ENCODE measurements at places on chromosomes 2 and 18.

DNA sequence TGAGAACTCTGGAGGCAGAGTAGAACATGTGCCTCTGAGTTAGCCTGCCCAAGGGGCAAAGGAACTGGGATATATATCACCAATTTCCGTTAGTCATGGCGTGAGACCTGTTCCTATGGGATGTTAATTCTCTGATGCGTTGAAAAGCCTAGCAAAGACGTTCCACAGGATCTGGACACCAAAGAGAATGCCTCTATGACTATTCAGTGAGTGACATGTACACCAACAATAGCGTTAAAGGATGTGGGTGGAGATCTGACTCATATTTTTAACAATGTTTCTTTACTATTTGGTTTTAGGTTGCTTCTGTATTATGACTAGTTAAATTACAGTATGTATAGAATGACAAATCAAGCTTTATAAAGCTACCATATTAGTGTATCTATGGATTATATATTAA, 320.9 kb upstream of the MC4R start:
- DNase-seq, result no peak

GRCh38 chr18:2304378-2305175, 266.7 kb downstream of the METTL4 start:
- no peak for DNase-seq

DNA sequence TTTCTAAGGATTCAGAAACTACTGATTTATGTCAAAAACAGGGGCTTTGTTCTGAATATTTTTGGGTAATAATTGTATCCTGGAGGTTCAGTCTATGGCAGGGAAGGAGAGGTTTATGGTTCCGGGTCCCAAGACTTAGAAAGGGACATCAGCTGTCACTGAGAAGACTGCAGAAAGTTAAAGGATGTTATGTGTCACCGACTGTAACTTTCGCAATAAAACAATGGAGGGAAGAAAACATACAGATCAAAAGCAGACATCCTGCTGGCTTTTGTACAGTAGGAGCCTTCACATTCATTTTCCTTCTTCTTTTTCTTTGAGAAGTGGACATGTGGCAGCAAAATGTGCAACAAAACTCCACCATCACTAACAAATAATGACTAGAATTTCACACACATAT, 900.7 kb upstream of the SOX11 start:
- DNase-seq, result no peak

DNA sequence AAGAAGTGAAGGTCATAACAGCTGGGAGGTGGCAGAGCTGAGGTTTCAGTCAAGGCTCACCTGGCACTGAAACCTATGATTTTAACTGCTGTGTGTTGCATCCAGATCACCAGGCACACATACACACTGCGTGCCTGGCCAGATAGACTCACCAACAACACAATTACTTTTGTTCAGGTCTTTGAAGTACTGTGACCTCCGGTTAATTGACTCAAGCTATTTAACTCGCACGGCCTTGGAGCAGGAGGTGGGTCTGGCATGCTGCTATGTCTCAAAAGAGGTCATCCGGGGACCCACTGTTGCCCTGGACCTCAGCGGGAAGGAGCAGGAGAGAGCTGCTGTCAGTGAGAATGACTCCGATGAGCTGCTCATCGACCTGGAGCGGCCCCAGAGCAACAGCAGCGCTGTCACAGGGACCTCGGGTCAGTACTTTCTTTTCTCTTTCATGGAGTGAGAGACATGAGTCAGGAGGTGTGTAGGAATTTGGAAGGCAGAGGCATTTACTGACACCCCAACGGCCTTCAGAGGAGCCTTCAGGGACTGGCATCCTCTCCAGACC, 104.1 kb downstream of the ESCO1 start:
- DNase-seq, result no peak

- DNase-seq, result peak; percentile 54
These were observed 51.7 kb downstream of the FAM168B start for GRCh38 chr2:131041402-131042147.

GRCh38 chr2:169828141-169828811, 1.0 kb downstream of the UBR3 start:
- peak; percentile 65 for DNase-seq

- DNase-seq, result no peak
These were observed 94.1 kb upstream of the SMAD7 start for GRCh38 chr18:49044898-49045297.

DNA sequence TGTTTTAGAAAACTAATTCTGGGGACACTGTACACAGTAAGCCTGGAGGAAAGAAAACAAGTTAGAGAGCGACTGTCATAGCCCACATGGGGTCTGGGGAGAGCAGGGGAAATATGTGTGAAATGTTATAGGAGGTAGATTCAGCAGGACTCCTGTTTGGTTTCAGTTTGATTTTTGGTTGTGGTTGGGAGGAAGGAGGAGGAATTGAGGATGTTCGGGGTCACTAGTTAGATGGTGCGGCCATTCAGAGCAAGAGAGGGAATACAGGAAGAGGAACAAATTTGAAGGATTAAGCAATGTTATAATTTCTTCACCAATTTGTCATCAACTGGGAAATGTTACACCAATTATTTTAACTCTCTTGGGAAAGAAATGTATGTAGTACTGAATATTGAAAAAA, 25.1 kb downstream of the TTC39C start:
- DNase-seq, result no peak

DNA sequence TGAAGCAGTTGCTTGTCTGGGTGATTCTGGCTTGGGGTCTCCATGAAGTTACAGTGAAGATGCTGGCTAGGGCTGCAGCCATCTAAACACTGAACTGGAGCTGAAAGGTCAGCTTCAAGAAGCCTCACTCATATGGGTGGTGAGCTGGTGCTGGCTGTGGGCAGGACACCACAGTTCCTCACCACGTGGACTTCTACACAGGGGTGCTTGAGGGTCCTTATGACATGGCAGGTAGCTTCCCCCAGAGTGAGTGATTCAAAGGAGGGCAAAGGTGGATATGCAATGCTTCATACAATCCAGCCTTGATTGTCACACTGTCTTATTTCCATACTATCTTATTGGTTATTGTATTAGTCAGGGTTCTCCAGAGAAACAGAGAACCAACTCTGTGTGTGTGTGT, 6.0 kb downstream of the CD302 start:
- DNase-seq, result no peak

GRCh38 chr2:84708442-84708841, 172.4 kb downstream of the TRABD2A start:
- no peak for DNase-seq

DNA sequence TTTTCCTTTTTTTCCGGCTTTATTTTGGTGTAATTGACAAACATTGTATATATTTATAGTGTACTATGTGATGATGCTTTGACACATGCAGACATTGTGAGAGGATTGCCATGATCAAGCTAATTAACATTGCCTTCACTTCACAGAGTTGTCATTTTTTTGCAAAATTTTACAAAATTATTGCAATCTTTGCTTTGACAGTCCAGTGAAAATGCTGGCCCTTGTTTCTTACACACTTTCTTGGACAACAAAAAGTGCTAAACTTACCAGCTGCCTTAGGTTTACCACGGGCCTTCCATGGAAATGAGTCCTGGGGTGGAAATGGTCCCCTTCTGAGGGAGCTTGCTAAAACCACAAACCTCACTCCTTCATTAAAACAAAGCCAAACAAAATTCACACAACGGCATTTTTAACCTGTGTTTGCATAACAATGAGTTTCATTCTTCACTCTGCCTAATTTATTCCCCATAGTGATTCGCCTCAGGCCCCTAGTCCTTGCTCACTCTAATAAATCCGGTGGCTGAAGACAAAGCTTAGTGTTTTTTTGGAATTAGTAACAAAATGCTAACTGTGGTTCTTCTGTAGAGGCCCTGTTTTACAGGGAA, 32.2 kb downstream of the LINC00305 start:
- DNase-seq, result no peak

- DNase-seq, result no peak
These were observed 30.3 kb downstream of the KIF1A start for GRCh38 chr2:240789501-240790369.

DNA sequence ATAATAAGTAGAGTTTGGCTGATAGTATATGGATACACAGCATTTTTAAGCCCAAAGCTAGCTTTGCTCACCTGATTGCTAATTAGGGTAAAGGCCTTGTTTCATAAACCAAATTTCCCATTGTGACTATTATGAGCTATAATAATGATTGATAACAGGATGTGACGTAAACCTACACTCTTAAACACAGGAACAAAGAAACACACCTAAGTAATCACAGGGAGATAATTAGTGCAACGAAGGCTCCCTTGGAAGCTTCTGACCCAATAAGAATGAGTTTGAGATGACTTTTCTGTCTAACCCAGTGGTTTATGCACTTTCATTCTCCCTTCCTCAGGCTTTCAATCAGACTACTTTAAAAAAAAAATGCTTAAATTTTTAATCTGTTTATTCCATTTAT, 683.2 kb downstream of the SATB2 start:
- DNase-seq, result no peak

DNA sequence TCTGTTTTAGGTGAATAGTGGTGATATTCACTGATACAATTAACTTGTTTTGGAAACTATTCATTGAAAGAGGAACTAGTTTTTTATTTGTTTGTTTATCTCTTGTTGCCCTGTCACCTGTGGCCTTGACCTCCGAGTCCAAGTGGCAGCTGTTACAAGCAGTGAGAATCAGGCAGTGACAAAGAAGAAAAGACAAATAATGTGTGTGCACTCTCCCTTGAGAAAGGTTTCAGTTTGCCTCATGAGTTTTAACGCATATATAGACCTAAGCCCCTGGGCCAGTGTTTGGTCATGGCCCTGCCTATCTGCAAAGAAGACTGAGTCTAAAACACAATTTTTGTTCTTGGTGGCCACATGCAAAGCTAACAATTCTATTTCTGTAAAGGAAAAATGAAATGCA, 15.3 kb downstream of the KYNU start:
- DNase-seq, result no peak

DNA sequence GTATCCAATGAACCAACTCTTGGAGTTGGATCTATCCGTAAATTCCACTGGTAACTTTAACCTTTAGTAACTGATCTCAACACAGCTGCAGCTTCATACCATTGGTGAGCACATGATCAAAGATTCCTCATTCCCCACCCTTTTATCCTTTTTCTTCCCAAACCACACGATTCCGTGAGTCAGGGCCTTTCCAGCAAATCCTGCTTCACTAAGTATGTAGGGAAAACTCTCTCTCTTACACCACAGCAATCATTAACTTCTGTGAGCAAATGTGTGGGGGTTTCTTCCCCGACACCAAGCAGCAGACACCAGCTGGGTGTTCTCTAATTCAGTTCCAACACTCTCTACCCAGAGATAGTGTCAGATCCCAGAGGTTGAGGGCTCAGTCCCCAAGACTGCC, 23.5 kb downstream of the ELP2 start:
- no peak for DNase-seq

DNA sequence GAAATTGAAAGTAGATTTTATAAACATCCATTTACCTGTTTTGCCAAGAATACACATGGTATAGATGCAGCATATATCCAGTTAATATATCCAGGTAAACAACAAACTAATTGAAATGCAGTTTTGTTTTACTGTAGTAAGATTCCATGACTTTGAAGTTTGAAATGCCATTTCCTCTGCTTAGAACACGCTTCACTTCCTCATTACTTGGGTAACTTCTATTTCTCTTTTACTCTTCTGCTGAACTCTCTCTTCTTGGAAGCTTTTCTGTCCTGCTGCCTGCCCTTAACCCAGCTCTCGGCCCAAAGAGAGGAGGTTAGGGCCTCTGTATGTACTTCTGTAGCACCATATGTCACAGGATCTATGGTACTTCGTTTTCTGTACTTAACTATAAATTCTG, 14.1 kb upstream of the IL1RL2 start:
- DNase-seq, result no peak

DNA sequence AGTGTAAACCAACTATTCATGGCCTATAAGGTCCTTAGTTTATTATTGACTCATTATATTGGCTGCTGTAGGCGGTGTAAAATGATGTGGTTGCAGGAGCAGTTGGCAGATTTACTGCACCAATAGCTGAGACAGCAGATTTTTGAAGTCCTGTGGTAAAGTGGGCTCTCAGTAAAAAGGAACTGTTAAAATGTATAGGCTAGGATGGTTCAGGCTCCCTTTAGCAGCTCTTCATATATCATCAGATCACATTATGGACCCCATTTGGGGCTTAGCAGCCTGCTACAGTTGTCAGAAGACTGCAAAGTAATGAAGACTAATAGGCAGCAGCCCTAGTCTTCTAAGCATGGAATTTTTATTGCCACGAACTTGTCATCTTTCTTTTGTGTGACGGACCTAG, 27.8 kb downstream of the MTX2 start:
- DNase-seq, result no peak

DNA sequence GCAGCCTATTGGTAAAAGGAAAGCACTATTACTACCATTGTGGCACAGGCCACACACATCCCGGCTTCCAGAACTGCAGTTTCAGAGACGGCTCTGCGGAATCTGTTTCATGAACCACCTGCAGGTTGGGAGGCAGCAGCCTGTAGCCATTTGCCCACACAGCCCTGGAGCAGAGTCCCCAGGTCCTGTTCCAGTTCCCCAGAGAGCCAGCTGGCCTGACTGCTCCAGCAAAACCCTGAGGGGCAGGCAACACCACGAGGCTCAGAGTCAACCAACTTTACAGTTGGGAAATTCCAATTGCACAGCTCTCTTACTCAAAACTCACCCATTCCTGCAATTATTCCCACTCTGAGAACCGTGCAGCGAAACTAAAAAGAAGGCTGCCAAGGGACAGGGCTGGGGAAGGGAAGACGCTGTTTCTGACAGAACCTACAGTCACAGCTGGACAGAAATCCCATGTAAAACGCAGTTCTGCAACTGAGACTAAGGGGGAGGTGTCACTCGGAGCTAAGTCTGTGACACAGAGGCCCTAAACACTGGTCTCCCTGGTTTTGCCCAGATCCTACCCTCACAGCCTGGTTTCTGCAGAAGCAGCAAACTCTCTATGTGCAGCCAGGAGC, 219.4 kb downstream of the TMEM163 start:
- no peak for DNase-seq

- no peak for DNase-seq
These were observed 1591.5 kb downstream of the LRP1B start for GRCh38 chr2:140539242-140539875.

GRCh38 chr2:241983571-241984270, 114.2 kb downstream of the RTP5 start:
- DNase-seq, result no peak

DNA sequence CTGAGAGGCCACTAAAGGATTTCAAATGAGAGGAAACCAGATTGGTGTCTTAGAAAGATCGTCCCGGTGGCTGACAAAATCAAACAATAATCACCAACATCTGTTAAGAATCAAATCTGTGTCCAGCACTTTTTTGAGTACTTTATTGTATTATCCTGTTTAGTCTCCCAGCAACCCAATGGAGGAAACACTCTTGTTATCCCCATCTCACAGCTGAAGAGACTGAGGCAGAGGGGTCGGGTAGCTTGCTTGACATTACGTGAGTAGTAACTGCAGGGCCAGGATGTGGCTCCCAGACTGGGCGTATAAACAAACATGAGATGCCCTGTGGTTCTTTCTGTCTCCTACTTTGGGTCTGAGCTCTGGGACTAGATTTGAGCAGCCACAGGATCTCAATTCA, 76.0 kb downstream of the KLHL29 start:
- no peak for DNase-seq

DNA sequence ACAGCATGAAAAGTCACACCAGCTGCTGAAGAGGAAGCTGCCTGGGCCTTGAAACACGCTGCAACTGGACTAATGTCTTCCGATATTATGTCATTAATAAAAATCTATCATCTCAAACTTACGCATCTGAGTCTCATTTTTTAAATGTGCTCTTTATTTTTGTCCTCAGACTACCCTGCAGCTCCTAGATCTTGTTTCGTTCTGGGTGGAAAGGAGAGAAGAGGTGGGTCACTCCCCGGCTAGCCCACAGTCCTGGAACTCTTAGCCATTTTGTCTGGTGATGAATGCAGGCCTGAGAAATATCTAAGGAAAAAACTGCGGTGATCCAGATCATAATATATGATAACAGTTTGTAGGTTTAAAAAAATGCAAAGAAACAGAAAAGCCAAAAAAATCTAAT, 73.3 kb downstream of the TXNL1 start:
- no peak for DNase-seq
